SK-N-MC (cell line): ENCODE measurements at places on chromosomes 2 and 18.

GRCh38 chr18:67475673-67476072, 40.8 kb downstream of the DSEL start:
- no peak for DNase-seq

DNA sequence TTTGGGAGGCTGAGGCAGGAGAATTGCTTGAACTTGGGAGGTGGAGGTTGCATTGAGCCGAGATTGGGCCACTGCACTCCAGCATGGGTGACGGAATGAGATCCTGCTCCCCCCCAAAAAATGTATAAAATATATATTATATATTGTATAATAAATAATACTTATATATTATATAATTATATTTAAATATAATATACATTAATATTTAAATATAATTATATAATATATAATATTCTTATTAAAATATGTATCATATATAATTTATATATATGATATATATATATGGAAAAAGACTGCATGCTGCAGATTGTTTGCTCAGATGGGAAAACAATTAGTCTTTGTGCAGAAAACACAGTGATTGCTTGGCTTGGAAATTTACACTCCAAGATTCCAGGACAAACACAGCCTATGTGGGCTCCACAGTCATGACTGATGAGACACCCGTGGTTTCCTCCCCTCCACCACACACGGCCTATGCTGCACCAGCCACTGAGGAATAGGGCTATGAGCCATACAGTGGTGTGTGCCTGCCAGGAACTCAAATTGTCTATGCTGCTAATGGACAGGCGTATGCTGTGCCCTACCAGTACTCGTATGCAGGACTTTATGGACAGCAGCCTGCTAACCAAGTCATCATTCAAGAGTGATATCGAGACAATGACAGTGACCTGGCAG, 30.0 kb downstream of the PMAIP1 start:
- DNase-seq: no peak

DNA sequence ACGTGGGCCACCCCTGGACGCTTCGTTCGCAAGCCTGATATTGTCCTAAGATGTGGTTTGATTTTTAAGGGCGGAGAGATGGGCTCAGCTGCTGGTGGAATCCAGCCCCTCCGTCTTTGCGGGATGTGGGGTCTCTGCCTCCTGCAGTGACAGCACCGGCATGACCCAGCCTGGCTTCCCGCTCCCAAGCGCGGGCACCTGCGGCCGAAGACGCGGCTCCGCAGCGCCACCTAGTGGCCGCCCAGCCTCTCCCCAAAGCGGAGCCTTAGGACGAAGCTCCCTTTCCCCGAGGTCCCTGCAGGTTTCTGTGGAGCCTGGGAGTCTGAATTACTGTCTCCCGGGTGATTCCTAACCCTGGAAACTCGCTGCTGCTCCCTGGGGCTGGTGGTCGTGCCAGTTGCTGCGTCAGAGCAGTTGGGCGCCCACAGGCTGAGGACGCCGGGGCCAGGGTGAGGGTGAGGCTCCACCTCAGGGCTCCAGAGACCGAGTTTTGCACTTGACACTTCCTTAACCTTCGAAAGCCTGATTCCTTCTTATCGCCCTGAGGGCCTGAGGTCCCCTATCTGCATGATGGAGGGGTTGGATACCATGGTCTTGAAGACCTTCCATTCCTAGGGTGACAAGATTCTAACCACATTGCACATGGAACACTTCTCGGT, 137.5 kb downstream of the TPO start:
- no peak for DNase-seq

DNA sequence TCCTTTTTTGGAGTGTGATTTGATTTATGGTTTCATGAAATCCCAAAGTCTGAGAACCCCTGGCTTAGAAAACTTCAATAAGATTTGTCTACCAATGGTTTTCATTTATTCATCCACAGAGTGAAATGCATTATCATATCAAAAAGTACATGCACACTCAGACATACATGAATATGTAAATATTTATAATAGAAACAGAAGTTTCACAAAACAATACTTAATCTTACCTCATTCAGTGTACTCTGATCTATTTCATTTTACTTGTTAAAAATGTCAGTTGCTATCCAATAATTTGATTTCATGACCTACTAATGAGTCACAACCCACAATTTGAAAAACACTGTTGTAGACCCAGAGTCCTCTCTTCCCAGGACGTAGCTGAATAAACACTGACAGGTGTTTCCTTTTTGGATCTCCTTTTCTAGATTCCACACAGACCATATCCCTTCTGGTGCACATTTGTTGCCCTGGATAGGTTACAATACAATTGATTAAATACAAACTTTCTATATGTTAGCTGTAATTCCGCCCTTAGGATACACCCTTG, 10.4 kb upstream of the CAVIN2 start:
- no peak for DNase-seq

- DNase-seq: no peak
Observed at GRCh38 chr2:121838551-121838950, 83.1 kb downstream of the TSN start.

DNA sequence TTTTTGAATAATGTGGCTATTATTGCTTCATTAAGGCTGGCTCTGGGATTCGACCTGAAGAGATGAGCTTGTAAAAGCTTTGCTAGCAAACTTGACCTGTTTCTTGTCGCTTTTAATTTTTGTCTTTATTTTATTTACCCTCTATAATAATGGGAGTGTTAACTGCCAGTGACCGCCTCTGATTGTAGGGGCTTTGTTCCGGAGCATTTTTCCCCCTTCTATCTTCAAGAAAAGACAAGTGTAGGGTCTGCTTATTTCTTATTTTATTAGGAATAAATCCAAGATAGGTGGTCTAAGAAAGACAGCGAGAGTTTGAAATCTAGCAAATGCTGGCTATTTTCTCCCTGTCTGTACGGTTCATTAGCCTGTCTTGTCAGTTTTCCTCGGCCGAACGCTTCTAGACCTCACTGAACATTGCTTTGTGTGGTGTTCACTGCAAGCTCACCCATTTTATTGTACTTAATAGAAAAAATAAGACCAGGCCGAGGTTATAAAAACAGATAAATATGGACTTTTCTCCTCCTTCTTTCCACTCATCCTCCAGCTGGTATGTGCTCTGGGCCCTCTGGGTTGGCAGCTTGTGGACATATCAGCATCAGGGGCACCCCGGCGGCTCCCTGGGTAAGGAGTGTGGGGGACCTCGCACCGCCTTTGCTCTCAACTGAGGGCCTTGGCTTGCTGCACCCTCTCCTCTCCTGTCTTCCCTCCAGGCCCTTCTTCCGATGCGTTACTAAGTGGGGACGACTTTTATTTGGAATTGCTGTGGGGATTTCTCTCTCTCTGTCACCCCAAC, 8.5 kb downstream of the MEIS1 start:
- no peak for DNase-seq

- no peak for DNase-seq
Observed at GRCh38 chr18:35983147-35983546, 10.7 kb downstream of the RMP24 start.

- DNase-seq: no peak
Observed at GRCh38 chr2:112787729-112788393, 3.6 kb upstream of the IL1A start.

DNA sequence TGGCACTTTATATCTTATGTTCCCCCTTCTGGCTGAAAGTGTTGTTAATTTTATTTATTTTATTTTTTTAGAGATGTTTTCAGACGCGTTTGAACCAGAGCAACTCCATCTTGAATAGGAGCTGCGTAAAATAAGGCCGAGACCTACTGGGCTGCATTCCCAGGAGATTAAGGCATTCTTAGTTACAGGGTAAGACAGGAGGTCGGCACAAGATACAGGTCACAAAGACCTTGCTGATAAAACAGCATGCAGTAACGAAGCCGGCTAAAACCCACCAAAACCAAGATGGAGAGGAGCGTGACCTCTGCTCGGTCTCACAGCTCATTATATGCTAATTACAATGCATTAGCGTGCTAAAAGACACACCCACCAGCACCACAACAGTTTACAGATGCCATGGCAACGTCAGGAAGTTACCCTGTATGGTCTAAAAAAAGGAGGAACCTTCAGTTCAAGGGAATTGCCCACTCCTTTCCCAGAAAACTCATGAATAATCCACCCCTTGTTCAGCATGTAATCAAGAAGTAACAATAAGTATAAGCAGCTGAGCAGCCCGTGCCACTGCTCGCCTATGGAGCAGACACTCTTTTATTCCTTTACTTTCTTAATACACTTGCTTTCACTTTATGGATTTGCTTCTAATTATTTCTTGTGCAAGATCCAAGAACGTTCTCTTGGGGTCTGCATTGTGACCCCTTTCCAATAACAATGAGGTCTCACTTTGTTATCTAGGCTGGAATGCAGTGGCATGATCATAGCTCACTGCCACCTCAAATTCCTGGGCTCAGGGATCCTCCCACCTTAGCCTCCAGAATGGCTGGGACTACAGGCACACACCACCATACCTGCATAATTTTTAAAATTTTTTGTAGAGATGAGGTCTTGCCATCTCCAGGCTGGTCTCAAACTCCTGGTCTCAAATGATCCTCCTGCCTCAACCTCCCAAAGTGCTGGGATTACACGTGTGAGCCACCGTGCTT, 55.9 kb downstream of the CACNB4 start:
- DNase-seq: no peak

GRCh38 chr2:17251171-17251570, 267.1 kb downstream of the RAD51AP2 start:
- DNase-seq: no peak

DNA sequence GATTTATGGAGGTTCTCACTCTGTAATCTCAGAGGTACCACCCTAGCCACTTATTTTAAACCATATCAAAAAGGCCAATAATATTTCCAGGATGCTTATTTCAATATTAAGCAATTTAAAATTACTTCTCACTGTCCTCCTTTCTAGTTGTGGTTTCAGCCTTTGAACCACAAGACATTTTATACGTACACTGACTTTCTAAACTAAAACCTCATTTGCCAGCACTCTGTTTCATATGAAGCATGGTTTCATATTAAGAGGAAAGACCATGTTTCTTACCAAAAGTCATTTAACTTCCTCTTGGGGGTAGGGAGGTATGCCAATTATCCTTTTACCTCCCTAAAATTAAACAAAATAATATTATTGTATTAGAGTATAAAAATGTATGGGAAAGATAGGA, 399.8 kb downstream of the CDH7 start:
- no peak for DNase-seq

- no peak for DNase-seq
Observed at GRCh38 chr2:57890464-57890863, 156.1 kb upstream of the VRK2 start.

GRCh38 chr2:833180-833579, 117.5 kb upstream of the SNTG2 start:
- DNase-seq: no peak

GRCh38 chr2:51505533-51505932, 473.6 kb upstream of the NRXN1 start:
- DNase-seq: no peak

GRCh38 chr18:34493566-34494358, 216.3 kb upstream of the DTNA start:
- no peak for DNase-seq

GRCh38 chr2:69789175-69789721, 40.2 kb upstream of the GMCL1 start:
- no peak for DNase-seq

DNA sequence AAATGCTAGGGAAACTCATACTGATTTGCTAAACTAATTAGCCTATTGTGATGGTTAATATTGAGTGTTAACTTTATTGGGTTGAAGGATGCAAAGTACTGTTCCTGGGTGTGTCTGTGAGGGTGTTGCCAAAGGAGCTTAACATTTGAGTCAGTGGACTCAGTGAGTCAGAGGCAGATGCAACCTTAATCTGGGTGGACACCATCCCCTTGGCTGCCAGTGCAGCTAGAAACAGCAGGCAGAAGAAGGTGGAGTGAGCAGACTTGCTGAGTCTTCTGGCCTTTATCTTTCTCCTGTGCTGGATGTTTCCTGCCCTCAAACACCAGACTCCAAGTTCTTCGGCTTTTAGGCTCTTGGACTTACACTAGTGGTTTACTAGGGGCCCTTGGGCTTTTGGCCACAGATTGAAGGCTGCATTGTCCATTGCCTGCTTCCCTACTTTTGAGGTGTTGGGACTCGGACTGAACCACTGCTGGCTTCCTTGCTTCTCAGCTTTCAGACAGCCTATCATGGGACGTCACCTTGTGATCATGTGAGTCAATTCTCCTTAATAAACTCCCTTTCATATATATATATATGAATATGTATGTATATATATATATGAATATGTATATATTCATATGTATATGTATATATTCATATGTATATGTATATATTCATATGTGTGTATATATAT, 69.7 kb downstream of the RPRM start:
- no peak for DNase-seq

DNA sequence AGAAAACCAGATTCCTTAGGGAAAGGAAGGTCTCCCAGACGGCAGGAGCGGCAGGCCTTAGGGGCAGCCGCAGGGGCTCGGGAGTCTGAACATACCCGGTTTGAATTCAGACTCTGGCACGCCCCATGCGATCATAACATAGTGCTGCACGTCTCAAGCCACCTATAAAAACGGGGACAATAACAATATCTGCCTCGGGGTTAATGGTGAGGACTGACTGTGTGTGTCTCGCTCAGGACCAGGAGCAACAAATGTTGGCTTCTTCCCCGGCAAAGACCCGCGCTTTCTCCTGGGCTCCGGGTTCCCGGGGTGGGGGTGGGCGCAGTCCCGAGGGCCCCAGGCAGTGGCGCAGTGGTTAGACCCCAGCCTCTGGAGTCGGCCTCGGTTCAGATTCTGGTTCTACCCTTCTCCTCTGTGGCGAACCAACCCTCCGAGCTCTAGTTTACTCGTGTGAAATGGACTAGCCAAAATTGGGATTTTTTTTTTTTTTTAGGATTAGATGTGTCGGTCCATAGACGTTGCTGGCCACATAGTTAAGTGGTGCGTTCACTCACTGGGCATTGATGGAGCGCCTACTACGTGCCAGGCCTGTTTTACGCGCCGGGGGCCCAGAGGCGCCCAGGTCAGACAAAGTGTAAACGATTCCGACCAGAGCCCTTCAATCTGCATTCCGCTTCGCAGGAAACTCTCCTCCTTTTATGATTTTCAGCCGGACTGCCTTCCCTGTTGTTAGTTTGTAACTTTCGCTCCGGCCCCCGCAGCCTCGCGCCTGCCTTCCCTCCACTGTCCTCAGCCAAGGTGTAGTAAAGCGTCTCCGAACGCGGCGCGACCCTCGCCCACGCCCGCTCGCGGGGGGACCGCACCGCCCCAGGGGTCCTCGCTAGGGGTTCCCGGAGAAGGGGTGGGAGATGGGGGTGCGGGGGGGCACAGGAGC, 820 bp upstream of the SH3BP4 start:
- DNase-seq: no peak

DNA sequence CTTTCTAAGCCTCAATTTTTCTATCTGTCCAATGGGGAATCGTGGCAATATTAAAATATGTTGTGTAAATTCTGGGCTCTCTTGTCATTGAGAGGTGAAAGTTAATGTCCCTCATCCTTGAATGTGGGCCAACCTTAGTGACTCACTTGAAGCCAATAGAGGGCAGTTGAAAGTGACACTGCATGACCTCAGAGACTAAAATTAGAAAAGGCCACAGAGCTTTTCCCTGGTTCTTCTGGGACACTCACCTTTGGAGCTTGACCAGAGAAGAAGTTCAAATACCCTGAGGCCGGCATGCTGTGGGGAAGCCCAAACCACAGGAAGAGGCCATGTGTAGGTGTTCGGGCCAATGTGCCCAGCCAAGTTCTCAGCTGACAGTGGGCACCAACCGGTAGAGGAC, 24.1 kb upstream of the SIX2 start:
- DNase-seq: no peak
